ENCODE measurements at places on chromosomes 11 and 22.

DNA sequence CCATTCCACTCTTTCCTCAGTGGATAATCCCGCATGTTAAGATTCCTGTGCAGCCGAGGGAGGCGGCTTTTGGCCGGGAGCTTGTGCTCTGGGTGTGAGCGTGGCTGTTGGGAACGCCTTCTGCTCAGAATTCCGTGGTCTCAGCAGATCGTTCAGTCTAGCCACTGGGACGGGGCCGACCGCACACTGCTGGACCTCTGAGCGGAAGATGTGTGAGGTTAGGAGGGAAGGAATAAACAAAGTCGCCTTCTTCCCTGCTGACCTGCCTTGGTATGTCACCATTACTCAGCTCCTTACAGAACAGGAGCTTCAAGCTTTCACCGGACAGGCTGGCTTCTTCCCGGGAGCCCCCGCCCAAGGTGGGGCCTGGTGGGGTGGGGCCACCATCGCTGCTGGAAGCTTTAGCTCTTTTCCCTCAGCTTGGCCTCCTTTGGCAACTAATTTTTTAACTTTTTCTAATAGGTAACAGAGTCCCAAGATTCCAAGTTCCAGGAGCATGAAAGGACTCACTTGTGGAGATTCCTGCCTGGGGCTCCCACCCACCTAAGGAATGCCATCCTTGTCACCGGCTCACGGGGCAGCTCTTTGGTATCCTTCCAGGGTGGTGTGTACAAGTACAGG is 22.5 kb upstream of the SEPTIN5 start:
- DNase-seq: no peak

DNA sequence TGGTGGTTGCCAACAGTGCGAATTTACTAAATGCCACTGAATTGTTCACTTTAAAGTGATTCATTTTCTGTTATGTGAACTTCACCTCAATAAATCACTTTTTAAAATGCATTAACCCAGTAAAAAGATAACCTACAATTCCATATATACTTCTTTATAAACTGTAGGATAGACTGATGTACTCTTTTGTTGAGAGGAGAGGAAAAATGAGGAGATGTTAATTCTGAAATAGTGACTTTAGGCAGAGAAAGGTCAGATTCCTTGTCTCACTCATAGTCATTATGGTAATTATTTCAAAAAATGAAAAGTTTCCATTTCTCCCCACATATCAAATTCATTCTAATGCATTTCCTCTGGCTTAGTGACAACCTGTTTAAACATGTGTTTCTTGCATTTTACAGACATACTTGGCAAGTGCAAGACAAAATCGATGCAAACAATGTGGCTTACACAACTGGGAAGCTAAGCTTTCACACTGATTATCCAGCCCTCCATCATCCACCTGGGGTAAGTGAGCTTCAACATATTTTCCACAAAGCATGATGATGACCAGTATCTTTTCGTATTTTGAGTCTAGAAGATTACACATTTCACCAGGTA is 74.5 kb downstream of the BBOX1 start:
- no peak for DNase-seq

DNA sequence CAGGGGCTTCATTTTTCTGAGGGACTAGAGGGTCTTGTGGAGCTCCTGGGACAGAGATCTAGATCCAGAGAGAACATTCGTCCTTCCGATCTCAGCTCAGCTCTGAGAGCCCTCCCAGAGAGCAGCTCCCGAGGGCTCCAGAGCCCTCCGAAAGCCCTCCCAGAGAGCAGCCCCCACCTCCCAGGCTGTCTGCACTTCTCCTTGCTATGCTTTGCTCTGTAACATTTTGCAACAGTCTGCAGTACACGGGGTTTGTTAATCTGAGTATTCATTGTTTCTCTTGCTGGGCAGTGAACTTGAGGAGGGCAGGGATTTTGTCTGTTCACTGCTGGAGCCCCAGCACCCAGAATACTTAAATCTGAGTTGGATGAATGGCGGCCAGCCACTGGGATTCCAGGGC is 2.6 kb downstream of the GGA1 start:
- no peak for DNase-seq

DNA sequence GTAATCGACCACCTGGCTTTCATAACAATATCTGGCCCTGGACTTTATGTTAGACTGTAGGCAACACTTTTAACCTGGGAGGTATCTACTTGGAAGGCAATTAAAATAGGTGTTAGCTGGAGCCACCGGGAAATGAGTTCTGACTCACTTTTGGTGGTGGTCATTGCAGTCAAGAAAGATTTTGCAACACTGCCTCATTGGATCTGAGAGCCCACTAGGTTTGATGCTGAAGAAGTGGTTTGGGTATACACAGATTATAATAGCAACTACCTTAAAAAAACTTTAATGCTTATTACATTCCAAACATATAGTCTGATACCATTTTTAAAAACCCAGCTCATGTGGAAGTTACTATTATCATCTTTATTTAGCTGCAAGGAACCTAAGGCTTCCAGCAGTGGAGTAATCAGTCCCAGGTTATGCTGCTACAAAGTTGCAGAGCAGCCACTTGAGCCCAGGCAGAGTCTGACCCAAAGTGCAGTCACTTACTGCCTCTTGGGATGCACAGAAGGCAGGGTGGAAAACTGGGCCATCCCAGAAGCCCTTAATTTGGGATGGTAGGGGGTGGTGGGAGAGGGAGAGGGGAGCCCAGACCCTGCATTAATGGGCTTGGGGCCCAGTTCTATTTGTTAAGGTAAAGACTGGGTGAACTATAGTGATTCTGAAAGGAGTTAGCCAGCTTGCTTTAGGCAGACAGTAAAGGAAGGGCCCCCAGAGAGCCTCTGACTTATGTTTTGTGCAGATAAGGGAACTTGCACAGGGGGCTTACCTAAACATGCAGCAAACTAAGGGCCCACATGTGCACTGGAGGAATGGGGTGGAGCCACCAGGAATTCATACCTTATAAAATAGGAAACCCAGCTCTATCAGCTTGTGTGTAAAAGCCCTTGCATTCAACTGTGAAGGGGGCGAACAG is 149.4 kb downstream of the SNX19 start:
- no peak for DNase-seq

DNA sequence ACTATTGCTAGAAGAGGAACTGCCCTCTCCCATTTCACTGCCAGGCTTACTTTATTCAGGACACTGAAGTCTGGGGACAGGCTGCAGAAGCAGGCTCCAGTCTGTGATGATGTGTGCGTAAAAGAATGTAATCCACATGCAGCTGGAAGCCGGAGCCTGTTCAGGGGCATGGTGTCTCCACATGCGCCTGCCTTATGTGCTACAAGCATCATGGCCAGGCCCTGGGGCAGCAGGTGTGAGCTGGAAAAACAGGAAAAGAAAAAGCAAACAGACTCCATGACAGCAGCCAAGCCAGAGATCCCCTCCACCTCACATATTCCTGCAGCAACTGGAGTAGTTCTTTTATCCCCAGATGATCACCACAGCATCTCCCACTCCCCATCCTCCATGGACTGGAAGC is 33.4 kb downstream of the ARFGAP2 start:
- DNase-seq: no peak

DNA sequence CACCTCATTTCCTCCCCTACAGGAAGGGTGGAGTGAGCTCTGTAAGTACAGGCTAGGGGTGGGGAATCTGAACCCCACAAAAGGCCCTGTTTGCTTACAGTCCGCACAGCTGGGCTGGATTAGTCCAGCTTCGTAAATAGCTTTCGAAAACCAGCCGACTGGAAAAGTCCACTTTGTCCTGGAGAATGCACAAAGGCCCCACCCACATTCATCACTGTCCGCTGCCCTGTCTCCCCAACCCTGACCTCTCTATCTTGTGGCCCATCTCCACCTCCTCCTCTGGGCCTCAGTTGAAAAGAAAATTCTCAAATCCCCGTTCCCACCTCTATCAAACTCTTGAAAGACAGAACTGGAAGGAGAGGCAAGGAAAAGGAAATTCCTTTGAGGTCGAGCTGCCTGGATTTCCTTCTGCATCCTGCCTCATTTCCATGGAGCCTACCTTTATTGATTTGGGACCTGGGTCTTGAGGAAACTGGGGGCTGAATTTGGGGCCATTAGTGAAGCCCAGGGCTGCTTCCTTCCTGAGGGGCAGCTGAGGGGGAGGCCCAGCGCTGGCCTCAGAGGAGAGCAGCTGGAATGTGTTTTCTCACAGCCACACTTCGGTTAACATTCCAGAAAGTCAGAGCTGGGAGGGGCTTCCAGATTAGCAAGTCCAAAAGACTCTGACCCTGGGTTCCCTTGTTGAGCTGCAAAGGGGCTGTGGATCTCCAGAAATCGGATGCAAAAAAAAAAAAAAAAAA is 147.6 kb downstream of the FBXO7 start:
- DNase-seq: no peak

DNA sequence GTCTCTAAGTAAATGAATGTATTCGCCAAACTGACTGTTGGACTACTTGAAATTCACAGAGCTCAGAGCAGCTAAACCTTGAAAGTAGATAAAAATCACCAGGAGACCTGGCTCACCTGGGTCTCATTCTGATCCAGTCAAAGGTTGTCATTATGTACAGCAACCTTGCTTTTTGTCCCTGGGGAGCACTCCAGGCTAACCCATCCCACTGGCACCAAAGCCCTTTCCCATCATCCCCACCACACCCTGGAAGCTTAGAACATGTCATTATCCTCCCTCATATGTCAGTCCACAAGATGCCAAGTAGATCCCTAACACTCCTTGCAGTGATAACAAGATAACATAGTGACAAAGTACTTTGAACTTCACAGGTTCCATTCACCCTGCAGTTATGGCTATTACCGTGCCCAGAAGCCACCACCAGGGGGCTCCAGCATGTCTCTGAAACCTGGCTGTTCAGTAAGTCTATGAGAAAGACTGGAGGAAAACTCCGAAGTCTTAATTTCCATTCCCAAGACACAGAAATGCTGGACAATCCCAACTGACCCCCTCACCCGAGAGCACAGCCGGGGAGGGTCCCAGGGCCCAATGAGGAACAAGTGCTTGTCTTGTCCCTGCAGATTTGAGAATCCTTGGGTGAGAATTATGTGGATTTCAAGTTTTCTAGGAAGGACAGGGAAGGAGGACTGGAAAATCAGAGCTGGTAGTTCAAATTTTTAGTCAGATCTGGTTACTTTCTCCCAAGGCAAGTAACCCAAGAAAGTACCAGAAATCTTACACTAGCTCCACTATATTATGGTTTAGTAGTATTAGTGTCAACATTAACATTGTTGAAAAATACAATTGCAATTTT is 43.0 kb upstream of the USP47 start:
- DNase-seq: peak; percentile 54

- DNase-seq: no peak
Observed at GRCh38 chr22:23077627-23078461, 7.5 kb downstream of the GNAZ start.

- DNase-seq: no peak
Observed at GRCh38 chr22:32511274-32511673, 36.7 kb downstream of the FBXO7 start.

DNA sequence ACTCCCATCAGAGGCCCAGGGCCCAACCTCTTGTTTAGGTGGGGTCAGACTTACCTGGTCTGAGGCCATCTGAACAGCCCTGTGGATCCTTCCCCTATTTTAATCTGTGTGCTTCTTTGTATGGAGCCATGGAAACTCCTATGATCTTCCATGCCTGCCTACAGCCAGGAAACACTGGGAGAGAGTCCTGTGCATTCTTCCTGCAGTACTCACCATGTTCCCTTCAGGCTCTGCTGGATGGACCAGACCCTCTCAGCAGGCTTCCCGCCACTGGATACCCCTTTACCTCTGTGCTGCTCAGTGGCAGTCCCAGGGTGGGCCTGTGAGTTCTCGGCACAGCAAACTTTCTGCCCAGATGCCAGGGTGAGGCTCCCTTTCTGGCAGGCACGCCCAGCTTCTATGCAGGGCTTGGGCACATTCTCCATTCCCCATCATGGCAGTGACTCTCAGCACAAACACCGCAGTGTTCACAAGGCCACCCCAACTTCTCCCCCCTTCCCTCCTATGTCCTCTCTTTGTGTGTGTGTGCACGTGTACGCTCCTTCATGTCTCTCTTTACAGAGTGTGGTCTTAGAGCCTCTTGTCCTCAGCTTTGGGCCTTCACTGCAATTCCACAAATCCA is 34.8 kb downstream of the NEU3 start:
- no peak for DNase-seq
